ENCODE measurements at places on chromosomes 13 and 19. TPM values are rescaled to one million over a fixed set of nuclear protein-coding genes. Genes with fewer than 3 reads are reported as not detected.

DNA sequence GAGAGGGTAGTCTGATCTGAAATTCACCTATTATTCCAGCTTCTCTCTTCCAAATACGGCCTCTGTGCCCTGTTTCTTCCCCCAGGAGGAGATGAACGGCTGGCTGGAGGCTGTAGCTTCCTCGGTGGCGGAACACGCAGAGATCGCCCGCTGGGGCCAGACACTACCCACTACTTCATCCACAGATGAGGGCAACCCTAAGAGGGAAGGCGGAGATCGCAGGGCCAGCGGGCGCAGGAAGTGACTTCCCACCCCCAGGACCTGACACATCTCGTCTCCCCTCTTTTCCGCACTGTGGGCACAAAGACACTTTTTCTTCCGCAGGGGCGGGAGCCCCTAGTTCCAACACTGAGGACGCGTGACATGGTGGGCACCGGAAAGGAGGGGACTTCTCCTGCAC lies 1.3 kb upstream of the SHKBP1 start:
- DNase-seq, result no peak

DNA sequence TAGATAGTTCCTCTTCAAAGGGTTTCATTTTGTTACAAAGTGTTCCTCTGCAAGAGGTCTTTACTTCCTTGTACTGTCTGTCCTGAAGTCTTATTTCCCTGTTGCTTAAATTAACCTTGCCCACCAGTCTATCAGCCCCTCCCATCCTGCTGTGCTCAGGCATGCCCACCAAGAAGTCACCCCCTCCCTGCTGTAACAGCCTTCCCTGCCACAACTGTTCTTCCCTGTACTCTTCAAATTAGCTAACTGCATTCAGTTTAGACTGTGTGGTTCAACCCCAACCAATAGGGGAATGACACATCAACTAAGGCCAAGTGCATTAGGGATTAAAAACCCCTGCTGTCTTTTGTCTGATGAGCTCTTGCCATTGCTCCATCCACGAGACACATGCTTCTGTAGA lies 34.4 kb upstream of the ZNF562 start:
- DNase-seq, result no peak

- DNase-seq, result no peak
Measured at GRCh38 chr19:46514589-46515289, 19.1 kb upstream of the PNMA8B start.

The NAA16 gene
- 23.5 TPM for total RNA-seq

The CEACAM16 gene
- not detected for total RNA-seq

The TUBB4A gene
- total RNA-seq, result 10.6 TPM

DNA sequence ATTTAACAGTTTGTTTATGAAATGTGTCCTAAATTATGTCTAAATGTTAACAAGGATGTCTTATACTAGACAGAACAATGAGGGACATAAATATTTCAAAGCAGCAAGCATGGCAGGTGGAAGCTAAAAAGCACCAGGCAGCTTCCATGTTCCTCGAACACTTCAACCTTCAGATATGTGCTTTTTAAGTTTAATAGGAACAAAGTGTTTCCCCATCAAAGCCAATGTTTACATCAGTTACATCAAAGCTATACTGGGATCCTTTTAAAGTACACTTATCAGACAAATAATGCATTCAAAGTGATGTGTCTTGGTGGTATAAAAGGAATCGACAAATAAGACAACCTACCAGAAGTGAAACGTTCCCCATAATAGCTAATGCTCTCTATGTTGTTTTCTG lies 2841.1 kb upstream of the PCDH20 start:
- no peak for DNase-seq

- no peak for DNase-seq
Measured at GRCh38 chr13:23467932-23468278, 34.4 kb upstream of the SACS start.

- DNase-seq, result peak; percentile 90
Measured at GRCh38 chr19:36115453-36116343, at the start of gene TBCB. Gene TBCB, plus strand, starts transcription at chr19:36115468. Its CDS starts 93 bp downstream, at chr19:36115561.

GRCh38 chr19:572743-573518 lies 535 bp downstream of the BSG start:
- DNase-seq, result peak; percentile 36

DNA sequence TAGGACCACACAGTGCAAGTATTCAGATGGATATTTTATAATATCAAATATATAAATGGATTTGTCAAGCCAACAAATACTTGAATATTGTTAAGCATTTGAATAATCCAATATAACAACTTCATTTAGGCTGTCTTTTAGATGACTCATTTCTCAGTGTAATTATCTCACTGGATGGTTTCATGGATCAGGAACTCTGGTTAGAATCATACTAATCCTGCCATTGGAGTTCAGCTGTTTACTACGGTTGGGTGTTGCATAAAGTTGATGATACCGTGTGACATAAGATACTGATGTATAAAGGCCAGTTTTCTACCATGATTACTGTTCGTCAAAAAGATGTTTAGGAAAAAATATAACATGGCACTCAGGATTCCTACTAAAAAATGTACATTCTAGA lies 196.3 kb downstream of the TSHZ3 start:
- no peak for DNase-seq

DNA sequence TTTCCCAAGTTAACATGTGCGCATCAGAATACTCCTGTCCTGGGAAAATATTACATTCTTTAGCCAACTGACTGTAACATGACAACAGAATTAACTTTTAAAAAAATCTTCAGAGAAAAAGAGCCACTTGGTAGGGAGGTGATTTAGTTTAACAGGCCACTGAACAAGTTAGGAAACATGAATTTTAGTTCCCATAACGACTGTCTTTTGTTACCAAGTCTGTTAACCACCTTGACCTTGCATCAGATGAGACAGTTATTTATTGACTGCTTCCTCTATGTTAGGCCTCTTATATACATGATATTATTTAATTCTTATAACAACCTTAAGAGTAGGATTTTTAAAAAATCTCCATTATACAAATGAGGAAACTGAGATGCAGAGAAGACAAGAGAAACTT lies 268.6 kb downstream of the NDFIP2 start:
- no peak for DNase-seq

DNA sequence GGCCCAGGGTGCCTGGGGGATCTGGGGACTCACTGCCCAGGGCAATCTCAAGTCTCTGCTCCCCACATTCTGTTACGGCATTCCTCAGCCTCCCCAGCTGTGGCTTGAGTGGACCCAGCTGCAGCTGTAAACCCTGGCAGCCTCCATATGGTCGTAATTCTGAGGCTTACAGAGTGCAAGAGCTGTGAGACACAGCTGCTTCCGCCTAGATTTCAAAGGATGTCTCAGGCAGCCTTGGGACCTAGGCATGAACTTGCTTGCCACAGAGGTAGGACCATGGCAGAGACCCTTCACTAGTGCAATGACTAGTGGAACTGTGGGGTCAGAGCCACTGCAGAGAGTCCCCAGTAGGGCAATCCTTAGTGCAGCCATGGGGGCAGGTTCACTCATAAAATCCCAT lies 297.5 kb downstream of the ENOX1 start:
- DNase-seq, result no peak

DNA sequence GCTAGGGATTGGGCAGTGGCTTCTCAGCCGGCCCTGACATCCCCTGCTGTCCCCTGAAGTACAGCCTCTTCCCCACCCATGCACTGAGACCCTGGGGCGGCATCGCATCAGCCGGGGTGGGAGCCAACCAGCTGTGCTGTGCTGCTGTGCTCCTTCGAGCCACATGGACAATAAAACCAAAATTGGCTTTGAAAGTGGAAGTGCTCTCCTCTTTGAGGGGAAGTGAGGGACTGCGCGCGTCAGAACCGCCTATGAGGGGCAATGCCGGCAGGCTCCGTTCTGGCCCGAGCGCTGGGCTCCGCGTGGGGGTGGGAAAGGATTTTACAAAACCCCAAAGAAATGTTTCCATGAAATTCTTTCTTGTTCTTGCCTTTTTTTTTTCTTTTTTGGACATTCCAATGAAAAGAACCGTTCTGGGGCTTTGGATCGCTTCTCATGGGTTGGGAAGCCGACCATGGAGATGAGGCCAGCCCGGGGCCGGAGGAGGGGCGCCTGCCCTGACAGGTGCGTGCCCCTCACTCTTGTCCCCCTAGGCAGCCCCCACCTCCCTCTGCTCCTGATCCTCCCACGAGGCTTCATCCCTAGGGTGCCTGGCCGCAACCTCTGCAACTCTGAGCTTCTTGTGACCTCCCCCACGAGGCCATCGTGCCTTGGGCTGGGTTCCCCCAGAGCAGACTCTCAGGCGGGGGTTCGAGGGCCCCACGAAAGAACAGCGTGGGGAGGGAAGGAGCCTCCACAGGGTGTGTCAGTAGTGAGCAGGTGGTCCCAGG lies 22.6 kb downstream of the KLHL26 start:
- no peak for DNase-seq

GRCh38 chr19:3062165-3063105 lies at the start of gene TLE5:
Gene TLE5, minus strand, starts transcription at chr19:3062495. Its CDS starts 295 bp downstream, at chr19:3062200.
- peak; percentile 65 for DNase-seq

DNA sequence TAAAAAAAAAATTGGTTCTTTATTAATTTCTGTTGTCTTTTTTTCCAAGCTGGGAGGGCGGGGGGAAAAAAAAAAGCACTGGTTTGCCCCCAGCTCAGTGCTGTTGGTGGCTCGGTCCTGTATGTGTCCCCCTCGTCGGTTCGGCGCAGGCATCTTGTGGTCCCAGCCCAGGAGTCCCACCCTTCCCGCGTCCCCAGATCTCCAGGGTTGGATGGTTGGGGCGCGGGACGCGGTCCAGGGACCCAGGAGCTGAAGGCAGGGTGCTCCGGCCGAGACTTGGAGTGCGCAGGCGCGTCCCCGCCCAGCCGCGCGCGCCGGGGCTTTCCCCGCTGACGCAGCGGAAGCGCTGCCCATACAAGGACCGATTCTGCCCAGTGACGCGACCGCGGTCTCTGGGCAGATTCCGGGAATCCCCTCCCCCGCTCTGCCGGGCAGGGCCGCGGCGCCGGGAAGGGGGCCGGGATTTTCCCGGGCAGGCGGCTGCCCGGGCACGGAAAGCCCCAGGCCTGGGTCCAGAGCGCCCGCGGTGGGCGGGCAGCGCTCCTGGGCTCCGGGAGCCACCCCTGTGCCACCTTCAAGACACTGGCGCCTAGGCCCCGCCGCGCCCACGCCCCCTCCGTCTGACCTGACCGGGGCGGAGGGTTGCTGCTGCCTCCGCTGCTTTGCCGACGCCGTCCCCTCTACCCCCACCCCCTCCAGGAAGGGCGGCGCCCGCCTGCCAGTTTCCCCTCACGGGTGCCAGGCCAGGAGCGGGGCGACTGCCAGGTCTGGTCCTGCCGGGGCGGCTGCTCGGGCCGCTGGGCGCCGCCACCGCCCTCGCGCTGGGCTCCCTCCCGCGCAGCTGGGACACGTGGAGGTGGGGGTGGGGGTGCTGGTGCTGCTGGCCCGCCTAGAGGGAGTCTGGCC lies 2.3 kb downstream of the JUNB start:
- DNase-seq, result peak; percentile 94

GRCh38 chr19:17351815-17352435 lies 14.6 kb downstream of the GTPBP3 start:
- no peak for DNase-seq

DNA sequence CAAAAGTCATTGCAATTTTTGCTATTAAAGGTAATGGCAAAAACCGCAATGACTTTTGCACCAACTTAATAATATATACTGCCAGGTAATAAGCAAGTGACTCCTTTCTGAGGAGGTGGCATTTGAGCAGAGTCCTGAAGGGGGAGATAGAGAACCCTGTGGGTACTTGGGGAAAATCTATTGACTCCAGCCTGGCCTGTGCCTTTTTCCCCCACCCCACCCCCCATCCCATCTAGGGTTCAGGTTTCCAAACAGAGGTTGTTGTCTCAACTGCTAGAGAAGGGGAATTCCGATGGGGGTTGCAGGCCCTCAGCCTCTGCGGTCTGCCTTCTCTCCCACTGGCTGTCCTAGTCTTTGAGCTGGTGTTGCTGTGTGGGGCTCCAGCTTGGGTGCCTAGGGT lies 11.5 kb downstream of the S1PR2 start:
- peak; percentile 62 for DNase-seq

The ZNF440 gene
- total RNA-seq, result 7.7 TPM

- DNase-seq, result no peak
Measured at GRCh38 chr13:71924931-71925330, 57.9 kb upstream of the DACH1 start.

Data from activated CD8-positive, alpha-beta T cell treated with anti-CD3 and anti-CD28 coated beads for 36 hours (primary cell).